GM20000 (cell line): ENCODE measurements at places on chromosomes 2 and 18.

- no peak for DNase-seq
Observed at GRCh38 chr2:180655842-180656454, 324.5 kb upstream of the UBE2E3 start.

DNA sequence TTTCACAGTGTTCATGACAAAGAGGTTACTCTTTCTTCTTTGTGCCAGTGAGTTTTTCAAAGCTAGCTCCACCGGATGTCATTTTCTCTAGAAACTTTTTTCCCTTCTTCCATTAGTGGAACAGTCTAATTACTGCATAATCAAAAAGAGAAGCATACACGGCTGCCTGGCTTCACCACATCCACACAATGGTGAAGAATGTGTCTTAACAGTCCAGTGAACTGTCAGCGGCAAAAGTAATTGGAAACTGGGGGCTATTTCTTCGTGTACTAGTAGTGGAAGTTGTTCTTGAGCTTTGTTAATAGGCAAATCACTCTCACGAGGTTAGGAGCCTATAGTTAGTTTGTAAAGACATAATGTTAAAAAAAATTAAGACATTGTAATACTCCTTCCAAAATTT lies 32.9 kb upstream of the PIK3C3 start:
- DNase-seq, result no peak

- DNase-seq, result no peak
Observed at GRCh38 chr18:28088477-28088876, 88.5 kb downstream of the CDH2 start.

- peak; percentile 73 for DNase-seq
Observed at GRCh38 chr2:61707984-61708852, 145.6 kb downstream of the FAM161A start.
